ENCODE measurements at places on chromosomes 16 and 17.

DNA sequence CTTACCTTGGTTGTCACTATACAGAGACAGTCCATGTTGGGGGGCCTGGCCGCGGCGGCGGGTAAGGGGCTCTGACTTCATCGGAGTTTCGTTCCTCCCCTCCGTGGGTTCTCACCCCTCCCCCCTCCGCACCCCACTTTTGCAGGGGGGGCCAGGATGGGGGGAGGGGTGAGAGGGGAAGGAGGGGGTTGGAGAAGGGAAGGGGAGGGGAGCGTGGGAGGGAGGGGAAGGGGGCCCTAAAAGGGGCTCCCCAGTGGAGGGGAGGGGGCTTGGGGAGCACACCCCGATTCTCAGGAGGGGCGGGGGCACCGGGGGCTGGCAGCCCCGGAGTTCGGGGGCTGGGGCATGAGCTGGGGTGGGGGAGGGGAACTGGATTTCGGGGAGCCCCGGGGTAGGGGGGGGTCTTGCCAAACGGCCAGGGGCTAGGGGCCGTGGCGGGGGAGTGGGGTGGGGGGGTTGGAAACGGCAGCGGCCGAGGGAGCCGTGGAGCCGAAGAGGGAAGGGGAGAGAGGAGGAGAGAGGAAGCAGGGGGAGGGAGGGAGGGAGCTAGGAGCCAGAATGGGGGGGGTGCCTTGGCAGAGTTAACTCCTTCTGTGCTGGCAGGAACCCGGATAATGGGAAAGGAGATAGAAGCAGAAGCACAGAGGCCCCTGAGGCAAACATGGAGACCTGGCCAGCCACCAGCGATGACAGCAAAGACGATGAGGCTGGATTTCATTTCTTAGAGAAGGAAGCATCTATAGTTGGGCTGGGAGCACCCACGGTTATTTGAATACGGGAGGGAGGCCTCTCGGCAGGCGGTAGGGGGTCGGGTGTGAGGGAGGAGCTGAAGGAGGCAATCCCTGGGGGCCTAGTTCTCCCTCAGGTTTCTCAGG, 2.3 kb downstream of the DLG4 start:
- peak; percentile 86 for DNase-seq

DNA sequence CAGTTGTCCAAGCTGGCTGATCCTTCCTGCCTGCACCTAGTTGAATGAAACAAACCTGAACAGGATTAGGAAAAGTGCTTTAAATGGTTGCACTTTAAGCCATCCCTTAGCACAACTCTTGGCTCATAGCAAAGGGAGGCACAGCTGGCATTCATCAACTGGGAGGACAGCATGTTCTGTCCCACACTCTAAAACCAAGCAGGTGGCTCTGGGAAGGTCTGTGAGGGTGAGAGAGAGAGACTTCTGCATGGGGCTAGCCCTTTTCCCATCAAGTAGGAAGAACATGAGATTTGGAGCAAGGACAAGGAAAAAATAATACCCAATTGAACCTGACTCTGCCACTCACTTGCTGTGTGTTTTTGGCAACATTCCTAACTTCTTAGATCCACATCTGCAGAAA, 140.9 kb upstream of the CCL2 start:
- peak; percentile 24 for DNase-seq

DNA sequence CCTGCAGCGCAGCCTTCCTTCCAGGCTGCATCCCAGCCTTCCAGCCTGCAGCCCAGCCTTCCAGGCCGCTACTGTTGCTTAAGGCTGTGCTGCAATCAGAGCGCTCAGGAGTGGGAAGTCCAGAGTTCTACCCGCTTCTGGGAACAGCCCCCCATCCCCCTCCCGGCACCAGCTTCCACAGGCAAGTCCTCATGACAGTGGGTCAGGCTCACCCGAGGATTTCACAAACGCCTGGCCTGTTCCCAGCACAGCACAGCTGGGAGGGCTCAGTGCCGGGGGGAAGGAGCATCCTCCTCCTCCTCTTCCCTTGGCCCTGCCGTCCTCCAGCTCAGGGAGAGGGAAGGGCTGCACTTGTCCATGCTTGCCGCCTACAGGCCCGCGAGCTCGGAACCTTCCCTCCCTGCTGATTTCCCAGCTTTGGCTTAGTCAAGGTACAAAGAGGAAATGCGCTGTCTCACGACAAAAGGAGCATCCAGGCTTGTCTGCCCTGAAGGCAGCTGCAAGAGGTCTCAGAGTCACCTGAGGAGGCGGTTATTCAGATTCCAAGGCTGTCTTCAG, 8.3 kb downstream of the SOCS3 start:
- peak; percentile 98 for DNase-seq

GRCh38 chr17:31529841-31530251, 138.4 kb downstream of the RAB11FIP4 start:
- no peak for DNase-seq

DNA sequence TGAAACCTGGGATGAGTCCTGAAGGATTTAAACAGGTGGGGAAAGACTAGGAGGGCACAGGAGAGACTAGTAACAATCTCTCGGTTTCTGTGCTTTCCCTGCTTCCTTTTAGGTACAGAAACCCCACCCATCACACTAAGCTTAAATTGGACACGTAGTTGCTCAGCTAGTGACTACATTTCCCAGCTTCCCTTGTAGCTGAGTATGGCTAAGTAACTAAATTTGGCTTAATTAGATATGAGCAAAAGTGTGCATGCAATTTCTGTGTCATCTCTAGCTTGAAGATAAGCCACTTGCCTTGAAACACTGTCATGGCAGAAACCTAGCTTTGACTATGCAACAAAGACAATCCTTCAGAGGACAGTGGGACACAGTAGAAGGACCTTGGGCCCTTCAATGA, 36.5 kb downstream of the CACNG1 start:
- no peak for DNase-seq

- no peak for DNase-seq
Measured at GRCh38 chr17:69346766-69347165, 19.8 kb upstream of the ABCA5 start.

DNA sequence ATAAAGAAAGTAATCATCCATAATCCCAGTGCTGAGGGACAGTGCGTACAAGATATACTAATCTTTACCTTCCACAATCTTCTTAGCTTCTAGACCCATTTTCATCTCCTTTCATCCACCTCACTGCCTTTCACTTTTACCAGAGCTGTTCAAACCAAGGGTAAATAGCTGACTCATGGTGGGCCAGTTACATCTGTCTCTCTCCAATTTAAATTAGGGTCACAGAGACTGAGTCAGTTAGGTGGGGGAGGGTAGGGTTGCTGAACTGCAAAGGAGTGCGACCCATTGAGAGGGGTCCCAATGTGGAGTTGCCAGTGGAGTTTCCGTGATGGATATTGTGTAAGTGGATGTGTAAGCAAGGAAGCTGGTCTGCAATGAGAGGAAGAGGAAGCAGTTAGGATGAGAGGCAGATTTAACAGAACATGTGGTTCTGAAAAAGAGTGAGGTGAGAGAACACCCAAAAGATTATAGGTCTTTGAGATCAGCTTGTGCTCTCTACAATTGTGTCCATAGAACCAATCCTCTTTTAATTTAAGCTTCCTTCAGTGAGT, 83.5 kb downstream of the GP2 start:
- DNase-seq, result peak; percentile 57

GRCh38 chr16:14240964-14241363, 169.8 kb downstream of the MRTFB start:
- DNase-seq, result no peak

DNA sequence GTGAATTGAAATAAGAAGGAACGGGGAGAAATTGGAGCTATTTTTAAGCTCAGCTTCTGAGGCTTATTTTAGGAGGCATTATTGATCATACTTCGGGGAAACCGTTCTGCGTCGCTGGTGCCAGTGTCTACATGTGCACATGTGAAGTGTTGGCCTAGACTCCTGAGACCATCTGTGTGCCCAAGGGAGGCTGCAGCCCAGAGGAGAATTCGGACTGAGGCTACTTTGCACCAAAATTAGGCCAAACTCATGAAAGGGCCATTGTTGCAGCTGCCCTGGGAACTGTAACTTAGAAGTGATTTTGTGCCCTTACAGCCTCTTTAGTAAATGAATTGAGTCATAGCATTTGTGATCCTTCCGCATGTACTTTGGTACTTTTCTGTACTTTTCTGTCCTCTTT, 102.0 kb upstream of the NOL11 start:
- peak; percentile 51 for DNase-seq

DNA sequence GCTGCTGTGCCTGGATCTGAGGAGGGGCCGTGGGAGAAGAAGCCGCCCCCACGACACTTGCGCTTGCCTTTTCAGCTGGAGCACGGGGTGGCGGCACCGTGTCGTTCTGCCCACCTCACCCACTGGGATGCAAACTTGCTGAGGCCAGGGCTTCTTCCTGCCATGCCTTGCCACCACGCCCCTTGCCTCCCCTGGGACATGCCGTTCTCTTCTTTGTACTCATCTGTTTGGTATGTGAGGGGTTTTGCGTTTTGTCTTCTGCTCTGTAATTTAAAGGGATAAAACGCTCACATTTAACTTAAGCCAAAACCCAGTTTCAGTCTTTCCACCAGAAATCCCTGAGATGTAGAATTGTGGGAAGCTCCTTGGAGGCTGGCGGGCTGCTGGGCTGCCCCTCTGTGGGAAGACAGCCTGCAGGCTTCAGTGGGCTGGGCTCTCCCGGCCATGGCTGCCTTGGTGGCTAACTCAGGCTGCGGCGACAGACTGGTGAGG, 180.2 kb downstream of the RPTOR start:
- DNase-seq, result no peak

DNA sequence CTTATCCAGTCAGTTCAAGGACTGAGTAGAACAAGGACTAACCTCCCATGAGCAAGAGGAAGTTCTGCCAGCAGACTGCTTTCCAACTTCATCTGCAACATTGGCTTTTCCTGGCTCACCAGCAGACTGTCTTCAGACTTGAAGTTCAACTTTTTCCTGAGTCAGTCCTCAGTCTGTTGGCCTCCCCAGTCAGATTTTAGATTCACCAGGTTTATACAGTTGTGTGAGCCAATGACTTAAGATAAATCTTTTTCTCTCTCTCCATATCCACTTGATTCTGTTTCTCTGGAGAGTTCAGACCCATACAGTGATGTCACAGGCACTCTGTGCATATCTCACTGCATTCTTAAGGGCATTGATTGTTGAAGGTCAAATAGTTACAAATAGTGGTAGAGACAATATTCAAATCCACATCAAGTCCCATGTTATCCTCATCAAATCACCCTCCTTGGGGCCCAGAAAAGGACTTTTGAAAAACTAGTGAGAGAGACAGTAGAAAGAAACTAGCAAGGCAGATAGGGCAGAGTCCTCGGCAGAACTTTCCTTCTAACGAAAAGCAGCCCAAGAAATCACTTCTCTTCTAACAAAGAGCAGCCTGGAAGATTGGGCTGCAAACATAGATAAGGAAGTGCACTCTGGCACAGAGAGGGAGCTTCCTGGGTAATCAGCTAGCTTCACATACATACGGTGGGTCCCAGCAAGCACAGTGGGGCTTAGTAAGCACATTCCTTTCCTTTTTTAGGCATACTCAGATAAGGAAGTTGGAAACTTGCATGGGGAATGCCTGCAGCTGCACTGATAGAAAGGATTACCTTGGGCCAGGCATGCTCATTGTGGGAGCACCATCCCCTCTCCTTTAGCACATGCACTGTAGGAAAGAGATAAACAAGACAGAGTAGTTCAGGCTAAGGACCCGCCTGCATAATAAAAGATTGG, 132.3 kb upstream of the FAM20A start:
- peak; percentile 93 for DNase-seq

DNA sequence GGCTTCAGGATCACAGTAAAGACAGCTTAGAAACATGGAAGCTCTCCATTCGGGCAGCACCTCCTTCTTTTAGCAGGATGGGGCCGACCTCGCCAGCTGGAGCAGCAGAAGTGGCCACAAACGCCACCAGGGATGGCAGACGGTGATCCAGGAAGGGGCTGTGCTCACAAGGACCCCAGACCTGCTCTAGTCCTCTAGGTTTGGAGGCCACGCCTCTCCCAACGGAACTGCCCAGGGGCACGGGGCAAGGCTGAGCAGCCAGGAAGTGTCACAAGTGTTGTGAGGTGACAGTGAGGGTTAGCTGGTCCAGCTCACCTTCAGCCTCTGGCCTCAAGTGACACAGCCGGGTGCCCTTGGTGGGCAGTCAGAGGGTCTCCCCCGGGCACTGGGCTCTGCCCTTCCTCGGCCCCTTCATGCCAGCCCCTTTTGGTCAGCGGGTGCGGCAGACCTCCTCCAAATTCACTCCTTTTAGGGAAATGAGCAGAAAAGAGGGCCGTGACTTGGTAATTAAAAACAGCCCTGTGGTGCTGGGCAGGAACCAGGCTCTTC, 20.4 kb downstream of the CEP295NL start:
- no peak for DNase-seq

GRCh38 chr17:791829-792228, 9.7 kb downstream of the MRM3 start:
- peak; percentile 55 for DNase-seq

Data from islet precursor cell (in vitro differentiated cells).